Kidney capillary endothelial cell (primary cell): ENCODE measurements at places on chromosomes 6 and 20.

- DNase-seq = no peak
These were observed 370.6 kb upstream of the MAN1A1 start for GRCh38 chr6:119720160-119720559.

GRCh38 chr6:20812776-20813175 lies 278.5 kb downstream of the CDKAL1 start:
- DNase-seq = no peak

DNA sequence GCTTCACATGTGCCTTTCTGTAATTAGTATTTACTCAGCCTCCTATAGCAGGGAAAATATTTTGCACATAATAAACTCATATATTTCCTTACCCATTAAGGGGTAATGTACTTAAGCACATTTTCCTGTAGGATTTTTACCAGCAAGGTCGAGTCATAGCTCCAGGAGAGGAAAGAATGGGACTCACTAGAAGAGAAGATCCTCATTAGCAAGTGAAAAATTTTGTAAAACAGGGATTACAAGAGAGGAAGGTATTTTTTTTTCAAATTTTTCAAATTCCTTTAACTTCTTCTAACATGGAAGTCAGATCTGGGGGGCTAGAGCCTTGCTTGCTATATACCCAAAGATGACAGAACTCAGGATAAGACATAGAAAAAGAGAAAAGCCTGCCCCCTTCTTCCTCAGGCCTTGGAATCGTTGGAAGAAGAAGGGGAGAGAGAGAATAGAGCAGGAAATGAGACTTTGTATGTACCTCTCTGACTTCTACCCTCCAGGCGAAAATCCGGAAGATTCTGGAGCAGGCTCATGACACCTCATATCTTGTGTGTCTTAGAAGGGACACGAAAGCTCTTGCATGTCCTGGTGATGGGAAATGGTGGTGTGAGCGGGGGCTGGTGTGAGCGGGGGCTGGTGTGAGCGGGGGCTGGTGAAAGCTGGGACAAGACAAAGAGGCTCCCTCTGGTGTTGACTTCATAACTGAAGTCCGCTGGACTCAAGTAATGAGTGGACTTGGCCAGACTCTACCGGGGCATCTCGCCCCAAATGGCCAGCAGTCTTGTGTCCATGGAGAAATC lies 256.9 kb upstream of the PLCB4 start:
- DNase-seq = no peak

DNA sequence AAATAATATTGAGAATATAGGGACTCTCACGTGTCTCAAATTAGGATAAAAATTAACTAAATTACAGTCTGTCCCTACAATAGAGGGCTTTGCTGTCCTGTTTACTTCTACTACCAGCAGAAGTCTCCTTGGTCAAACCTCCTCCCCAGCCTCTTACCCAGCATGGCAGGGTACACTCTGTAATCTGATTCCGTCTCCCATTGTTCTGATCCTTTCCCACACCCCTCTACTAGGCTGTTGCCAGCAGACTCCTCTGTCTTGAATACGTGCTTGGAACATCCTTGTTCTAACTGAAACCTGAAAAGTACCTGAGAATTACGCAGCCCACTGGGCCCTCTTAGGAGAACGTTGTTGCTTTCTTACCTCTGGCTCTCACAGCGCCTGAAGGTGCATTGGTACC lies 112.2 kb upstream of the PREP start:
- no peak for DNase-seq

GRCh38 chr20:62588458-62589149 lies 53.7 kb upstream of the SLCO4A1 start:
- peak; percentile 40 for DNase-seq

GRCh38 chr20:50710492-50711063 lies 19.2 kb upstream of the RIPOR3 start:
- no peak for DNase-seq

DNA sequence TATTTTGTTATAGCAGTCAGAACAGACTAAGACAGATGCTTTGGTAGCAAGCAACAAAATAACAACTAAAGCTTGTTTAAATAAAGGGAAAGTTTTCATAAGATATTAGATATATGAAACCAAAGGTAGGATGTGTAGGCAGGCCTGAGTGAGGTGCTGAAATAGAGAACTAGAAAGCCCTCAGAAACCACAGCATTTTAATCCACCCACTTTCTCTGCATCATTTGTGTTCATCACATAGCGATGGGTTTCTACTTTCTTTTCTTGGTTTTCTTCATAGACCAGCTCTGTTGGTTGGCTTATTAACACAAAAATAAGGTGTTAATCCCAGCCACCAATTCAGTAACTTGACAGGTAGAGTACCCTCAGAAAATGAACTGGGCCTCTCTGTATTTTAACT lies 58.6 kb downstream of the RPS12 start:
- DNase-seq = no peak

GRCh38 chr6:150589852-150590251 lies 9.8 kb upstream of the PLEKHG1 start:
- DNase-seq = no peak

GRCh38 chr6:17583811-17584210 lies 16.3 kb upstream of the FAM8A1 start:
- DNase-seq = peak; percentile 50

DNA sequence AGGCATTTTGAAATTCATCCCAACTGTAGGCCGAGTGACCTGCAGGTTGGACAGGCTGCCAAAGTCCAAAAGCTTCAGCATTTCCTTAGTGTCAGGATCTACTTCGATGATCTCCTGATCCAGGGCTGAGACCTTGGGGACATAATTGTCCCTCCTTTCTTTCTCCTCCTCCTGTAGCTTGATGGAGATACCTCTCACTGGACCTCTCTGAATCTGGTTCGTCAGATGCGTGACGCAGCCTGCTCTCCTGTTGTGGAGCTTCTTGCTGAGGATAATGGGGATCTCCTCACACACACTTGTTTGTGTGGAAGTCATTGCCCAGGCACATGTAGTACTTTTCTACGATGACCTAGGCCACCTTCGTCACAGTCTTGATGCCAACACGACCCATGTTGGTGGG lies 1.5 kb upstream of the MAS1L start:
- DNase-seq = no peak

DNA sequence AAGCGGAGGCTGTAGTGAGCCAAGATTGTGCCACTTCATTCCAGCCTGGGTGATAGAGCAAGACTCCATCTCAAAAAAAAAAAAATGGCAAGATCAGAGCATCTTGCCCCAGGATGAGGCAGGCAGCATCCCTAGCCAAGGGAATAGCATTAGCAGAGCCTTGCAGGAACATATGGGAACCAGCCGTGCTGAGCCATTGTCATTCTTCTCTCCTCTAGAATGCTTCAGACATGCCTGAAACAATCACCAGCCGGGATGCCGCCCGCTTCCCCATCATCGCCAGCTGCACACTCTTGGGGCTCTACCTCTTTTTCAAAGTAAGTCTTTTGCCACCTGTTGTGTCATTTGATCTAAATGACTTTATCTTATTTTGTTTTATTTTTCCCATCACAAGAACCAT lies 13.0 kb downstream of the HM13 start:
- no peak for DNase-seq

- DNase-seq = no peak
These were observed 19.8 kb downstream of the ABCF1 start for GRCh38 chr6:30591008-30591407.

- DNase-seq = no peak
These were observed 111.9 kb downstream of the TBC1D7 start for GRCh38 chr6:13216236-13217014.

- DNase-seq = no peak
These were observed 15.7 kb downstream of the MANEA start for GRCh38 chr6:95593025-95593424.

DNA sequence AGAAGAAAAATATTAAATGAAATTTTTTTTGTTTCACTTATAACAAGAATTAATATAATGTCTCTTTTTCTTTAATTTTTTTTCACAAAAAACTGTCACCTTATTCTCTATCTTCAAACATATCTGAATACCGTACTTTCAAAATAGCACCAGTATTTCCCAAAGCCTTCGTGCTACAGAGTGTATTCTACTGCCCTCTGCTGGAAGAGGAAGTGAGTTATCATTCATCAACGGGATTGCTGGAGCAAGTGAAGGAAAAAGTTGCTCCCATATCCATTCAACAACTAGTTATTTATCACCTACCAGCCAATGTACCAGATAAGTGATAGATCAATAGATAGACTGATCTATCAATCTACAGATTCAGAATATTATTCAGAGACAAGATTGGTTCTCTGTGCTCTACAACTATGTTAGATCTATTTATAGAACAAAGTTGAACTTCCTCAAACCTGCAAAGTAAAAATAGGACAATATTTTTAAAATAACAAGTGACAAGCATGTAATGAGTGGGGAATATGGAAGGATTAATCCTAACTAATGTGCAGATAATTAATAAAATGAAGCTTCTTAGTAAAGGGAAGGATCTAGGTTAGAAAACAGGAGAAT lies 26.7 kb upstream of the TFAP2B start:
- DNase-seq = peak; percentile 73

DNA sequence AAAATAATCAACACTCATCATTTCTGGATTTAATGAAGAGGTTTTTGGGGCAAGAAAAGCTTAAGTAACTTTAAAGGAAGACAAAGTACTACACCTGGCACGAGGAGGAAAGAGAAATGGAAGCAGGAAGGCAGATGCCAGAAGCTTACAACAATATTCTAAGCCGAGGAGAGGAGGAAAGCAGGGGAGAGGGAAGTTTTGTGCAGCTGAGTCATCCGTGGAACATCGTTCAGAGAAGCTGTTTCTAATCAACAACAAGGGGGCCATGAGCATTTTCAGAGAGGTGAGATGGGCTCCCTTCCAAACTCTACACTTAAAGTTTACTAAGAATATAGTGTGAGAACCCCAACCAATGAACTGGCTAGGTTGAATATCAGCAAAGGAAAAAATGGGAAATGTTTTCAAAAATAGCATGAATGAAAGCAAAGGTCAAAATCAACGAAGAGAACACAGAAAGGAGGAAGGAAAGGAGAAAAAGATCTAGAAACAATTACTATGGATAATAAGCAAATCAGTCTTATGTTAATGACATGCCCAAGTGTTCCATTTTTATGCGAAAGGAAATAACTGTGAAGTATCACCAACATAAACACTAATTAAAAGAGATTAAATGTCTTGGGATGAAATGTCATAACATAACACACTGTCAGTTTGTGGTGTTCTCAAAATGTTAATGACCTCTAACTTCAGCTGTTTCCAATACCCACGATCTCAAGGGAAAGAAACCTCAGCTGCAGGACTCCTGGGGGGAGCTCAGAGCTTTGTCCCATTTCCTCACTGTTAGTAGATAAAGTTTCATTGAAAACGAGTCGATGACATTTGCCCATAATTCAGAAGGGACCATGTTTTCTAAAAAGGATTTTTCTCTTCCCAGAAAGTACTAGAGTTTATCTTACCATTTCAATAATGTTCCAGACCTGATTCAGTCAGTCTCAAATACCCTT lies 203.4 kb upstream of the STXBP5 start:
- no peak for DNase-seq

DNA sequence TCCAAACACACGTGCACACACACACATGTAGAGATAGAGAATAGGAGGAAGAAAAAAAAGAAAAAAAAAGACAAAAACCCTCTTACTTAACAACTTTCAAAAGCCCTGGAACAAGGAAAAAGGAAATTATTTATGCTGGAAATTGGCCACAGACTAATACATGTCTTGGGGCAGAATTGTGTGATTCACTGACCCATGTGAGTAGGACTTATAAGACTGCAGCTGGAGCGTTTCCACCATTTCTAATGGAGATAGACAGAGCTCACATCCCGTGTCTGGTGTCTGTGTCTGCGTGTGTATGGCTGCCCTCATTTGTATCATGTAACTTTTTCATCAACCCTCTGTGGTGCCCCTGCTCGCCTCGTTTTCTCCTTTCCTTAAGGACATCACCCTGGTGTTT lies 99.8 kb upstream of the PDE10A start:
- DNase-seq = no peak

DNA sequence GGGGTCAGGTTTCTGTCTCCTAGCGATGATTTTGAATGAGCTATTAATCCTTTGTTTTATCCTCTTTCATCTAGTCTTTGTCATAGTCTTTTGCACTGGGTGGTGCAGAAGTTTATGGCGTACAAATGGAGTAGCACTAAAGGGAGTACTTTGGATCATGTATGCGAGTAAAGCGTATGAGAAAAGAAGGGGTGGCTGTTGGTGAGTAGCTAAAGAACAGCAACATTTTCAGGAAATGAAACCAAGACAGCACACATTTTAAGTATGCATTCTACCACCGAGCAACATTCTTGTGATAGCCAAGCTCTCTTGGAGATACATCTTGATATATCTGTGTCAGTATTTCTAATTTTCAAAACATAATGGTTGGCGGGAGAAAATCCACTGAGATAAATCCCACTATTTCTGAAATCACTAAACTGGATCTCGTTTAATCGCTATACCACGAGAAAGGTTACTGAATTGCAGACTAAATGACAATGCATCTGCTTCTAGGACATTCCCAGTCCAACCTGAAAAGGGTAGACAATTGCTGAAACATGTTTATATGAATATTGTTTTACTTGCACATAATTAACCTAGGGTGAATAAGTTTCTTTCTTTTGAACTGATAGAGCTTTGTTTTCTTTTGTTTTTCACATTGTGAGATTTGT lies 196.1 kb downstream of the TRIM27 start:
- DNase-seq = no peak

GRCh38 chr20:13174402-13174801 lies 46.7 kb upstream of the ISM1 start:
- DNase-seq = no peak

DNA sequence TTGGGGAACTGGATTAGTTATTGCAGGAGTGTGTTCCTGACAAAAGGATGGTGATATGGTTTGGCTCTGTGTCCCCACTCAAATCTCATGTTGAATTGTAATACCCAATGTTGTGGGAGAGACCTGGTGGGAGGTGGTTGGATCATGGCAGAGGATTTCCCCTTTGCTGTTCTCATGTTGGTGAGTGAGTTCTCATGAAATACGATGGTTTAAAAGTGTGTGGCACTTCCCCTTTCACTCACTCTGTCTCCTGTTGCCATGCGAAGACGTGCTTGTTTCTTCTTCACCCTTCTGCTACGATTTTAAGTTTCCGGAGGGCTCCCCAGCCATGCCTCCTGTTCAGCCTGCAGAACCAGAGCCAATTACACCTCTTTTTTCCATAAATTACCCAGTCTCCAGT lies 16.2 kb upstream of the TREM1 start:
- DNase-seq = no peak

DNA sequence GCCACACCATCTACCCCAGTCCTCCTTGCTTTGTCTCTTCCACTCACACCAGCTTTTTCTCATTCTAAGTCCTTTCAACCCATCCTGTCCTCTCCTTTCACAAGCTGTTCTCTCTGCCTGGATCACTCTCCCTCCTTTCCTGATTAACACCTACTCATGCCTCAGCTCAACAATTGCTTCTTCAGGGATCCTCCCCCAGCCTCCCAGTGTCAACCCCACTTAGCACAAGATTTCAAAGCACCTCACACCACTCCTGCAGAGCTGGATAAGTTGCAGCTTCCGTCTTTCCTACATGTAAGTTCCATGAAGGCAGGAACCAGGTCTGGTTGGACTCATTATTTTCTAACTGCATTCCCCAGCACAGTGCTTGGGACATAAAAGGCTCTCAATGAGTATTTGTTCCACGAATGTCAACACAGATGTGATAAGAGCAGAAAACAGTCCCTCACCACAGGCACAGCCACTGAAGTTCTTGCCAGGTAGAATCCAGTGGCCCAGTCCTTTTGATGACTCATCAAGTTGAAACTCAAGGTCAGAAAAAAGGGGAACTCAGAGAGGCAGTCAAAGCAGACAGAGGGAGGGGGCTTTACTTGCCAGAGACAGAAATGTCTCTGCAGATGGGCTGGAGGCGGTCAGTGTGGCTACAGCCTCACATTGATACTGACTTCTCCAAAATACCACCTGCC lies 193.4 kb upstream of the PRDM1 start:
- DNase-seq = no peak
